ENCODE measurements at places on chromosomes 5 and 9.

- DNase-seq, result no peak
Measured at GRCh38 chr5:179840321-179840720, 18.3 kb downstream of the MRNIP start.

DNA sequence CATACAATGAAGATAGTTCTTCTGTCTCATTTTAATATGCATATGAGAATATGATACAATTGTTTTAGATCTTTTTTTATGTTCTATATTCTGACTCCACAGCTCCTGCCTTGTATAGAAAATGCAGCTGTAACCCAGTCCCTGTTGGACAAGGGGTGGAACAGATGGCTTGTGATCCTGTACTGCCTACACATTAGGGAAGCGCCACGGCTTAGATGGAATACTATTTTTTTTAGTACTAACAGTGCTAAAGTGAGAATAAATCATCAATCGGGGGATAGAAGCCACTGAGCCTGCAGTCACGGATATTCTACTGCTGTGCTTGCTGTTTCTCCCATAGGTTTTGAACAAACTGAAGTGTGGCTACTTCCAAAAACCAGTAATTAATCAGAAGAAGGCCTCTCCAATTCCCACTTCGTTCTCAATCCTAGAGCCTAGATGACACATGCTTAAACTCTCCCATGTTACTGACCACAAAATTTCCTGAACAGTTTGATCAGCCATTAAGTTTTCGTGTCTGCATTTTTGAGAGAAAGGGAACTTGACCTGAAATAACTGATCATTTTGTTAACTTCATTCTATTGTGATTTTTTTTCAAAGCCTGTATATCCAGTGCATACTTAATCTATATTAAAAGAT, 150.3 kb downstream of the CDH18 start:
- DNase-seq, result no peak

DNA sequence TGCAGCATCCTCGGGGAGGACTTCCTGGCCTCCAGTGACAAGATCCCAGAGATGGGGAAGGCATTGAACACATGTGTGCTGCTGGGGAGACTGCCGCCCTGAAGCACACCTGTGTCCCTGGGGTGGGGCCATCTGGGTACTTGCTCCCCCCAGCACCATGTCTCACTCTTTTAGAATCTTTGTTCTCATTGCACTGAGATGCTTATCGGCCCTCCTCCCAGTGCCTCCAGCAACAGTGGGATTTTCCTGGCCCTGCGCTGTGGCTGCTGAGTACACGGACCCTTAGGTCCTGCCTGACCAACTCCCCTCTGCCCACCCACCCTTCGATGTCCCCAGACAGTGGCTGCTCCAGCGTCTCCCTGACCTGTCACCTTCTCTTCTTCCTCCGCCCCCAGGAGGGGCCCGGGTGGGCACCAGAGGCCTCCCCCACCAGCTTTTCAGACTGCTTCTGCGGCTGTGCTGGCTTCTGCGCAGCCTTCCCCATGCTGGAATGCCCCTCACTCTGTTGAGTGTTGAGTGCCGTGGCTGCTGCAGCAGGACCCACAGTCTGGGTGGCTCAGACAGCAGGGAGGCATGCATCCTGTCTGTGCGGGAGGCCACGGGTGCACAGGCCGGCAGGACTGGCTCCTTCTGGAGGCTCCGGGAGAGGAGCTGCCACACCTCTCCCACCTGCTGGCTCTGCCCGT, 145.9 kb upstream of the IRX2 start:
- DNase-seq, result no peak

GRCh38 chr5:81205058-81205457, 28.1 kb upstream of the CKMT2 start:
- DNase-seq, result no peak

- DNase-seq, result no peak
Measured at GRCh38 chr5:16082982-16083381, 96.6 kb downstream of the MARCHF11 start.

DNA sequence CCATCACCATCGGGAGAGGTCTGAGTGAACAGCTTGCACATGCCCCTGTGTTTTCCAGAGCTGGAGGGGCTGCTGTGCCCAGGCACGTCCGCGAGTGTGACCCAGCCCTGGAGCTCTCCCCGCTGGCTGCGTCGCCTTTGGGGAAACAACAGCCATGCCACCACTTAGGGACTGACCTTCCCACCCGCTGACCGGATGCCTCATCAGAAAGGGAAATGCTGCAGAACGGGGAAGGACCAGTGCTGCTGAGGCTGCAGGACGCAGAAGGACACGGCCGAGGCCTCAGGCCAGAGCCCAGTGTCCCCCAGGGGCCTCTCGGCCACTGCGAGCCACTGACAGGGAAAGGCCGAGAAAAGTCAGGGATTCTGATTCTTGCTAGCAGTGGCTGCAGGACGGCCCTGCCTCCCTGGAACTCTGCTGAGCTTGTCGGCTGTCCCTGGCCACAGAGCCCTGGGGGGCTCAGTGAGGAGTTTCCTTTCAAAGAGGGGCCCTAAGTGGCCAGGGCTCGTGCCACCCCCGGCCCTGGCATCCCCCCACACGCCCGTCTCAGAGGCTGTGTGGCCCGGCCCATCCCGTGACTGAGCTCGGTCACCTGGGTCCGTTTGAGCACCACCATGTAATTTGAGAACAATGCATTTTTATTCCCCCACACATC, 130.8 kb downstream of the ZNF354C start:
- DNase-seq, result no peak

- DNase-seq, result no peak
Measured at GRCh38 chr9:120434532-120434931, 145.4 kb downstream of the CDK5RAP2 start.

- no peak for DNase-seq
Measured at GRCh38 chr5:123450114-123450513, 26.9 kb upstream of the CEP120 start.

- no peak for DNase-seq
Measured at GRCh38 chr5:156716591-156717380, 133.3 kb upstream of the PPP1R2B start.

DNA sequence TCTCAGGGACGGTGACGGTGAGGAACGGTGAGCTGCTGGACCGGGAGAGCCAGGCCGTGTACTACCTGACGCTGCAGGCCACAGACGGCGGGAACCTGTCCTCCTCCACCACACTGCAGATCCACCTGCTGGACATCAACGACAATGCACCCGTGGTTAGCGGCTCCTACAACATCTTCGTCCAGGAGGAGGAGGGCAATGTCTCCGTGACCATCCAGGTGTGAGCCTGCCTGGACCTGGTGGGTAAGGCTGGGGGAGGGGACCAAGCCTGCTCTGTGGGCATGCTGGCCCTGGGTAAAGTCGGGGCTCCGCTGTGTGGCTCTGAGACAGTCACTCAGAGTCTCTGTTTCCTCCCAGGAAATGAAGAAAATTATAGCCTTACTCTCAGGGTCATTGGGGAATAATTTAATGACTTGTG, 29.3 kb downstream of the CDHR2 start:
- peak; percentile 43 for DNase-seq

- no peak for DNase-seq
Measured at GRCh38 chr5:149387982-149388381, 8.9 kb upstream of the IL17B start.
